ENCODE measurements at places on chromosomes 12 and 14. TPM values are rescaled to one million over a fixed set of nuclear protein-coding genes. Genes with fewer than 3 reads are reported as not detected.
A peak's percentile ranks its signal among the peaks of the same experiment; 100 is the strongest.

DNA sequence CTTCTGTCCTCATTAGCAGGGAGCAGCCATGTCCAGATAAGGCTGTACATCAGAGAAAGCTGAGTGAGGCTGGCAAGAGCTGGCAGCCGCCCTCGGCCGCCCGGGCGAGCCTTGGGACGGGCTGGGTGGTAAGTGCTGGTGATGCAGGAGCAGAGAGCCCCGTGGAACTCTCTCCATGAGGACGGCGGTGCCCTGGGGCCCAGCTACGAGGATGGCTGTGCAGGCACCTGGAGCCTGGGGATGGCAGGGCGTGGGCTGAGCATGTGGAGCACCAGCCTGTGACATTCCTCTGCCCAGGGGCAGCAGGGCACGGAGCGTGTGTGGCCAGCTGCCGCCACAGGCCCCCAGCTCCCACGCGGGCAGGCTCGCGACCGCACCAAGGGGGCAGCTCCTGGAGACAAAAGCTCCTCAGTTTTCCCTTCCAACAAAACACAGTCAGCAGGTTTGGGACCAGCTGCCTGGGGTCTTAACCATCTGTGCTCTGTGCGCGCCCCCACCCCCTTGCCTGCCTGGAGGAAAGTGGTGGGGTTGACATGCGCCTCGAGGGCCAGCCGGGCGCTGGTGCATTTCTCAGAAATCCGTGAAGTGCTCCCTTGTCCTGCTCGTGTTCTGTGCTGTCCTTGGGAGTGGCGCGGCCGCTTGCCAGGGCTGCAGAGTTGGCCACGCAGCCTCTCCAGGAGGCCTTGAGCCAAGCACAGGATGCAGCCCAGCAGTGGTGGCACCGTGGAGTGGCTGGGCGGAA lies 21.4 kb downstream of the PACS2 start:
- peak; percentile 85 for DNase-seq

RD3L gene
- 26.4 TPM for total RNA-seq

TAS2R9 gene
- 0.22 TPM for total RNA-seq

GRCh38 chr12:101700299-101700820 lies 2.9 kb downstream of the CHPT1 start:
- no peak for DNase-seq

GRCh38 chr14:69850086-69850735 lies 29.0 kb upstream of the SMOC1 start:
- no peak for DNase-seq

PFDN5 gene
- 359 TPM for total RNA-seq

KCNC2 gene
- total RNA-seq, result not detected
